ENCODE measurements at places on chromosomes 3 and 15. TPM values are rescaled to one million over a fixed set of nuclear protein-coding genes. Genes with fewer than 3 reads are reported as not detected.

GXYLT2 gene
- 64.6 TPM for total RNA-seq

ZIC4 gene
- 0.10 TPM for total RNA-seq

MAGI1 gene
- total RNA-seq = 3.4 TPM

SCG3 gene
- total RNA-seq = not detected

SIDT1 gene
- total RNA-seq = under 0.01 TPM

ZDHHC23 gene
- 1.3 TPM for total RNA-seq

TMEM207 gene
- total RNA-seq = not detected

ITIH1 gene
- total RNA-seq = not detected

MYZAP gene
- total RNA-seq = 0.24 TPM

CD200 gene
- total RNA-seq = 0.49 TPM

KNG1 gene
- not detected for total RNA-seq

MRAS gene
- 29.6 TPM for total RNA-seq

KATNBL1 gene
- total RNA-seq = 49.4 TPM

CLRN1 gene
- not detected for total RNA-seq

TASOR gene
- 69.0 TPM for total RNA-seq

IGSF10 gene
- 0.59 TPM for total RNA-seq

JMJD7 gene
- 5.3 TPM for total RNA-seq

TMC3 gene
- total RNA-seq = not detected

Data from RPMI7951 (cell line).